ENCODE measurements at places on chromosomes 4 and X.

- no peak for DNase-seq
Observed at GRCh38 chr4:79209081-79209480, 116.8 kb downstream of the NAA11 start.

DNA sequence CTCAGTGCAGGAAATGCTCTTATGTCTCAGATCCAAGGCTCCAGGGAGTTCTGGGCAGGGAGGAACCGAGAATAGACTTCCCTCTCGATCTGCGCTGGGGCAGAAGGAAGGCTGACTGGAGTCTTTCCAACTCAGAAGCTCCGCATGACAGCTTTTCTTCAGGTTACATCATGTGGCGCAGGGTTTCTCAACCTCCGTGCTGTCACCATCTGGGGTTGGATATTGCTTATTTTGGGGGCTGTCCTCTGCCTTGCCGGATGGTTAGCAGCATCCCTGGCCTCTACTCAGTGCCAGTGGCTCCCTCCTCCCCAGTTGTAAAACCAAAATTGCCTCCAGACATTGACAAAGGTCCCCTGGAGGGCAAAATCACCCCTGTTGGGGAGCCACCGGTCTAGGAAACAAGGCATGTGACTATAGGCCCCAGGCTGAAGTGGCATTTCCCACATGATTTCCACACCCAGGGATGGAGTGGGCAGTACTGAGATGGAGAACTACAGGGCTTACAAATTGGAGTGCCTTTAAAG is 21.4 kb downstream of the REELD1 start:
- DNase-seq, result no peak

GRCh38 chr4:40316782-40317635 is 18.1 kb upstream of the CHRNA9 start:
- DNase-seq, result no peak

GRCh38 chr4:38782452-38783108 is at the start of gene TLR10:
Gene TLR10 (minus strand): TSS chr4:38782990. CDS start chr4:38775590, 7,400 bp downstream.
- no peak for DNase-seq

DNA sequence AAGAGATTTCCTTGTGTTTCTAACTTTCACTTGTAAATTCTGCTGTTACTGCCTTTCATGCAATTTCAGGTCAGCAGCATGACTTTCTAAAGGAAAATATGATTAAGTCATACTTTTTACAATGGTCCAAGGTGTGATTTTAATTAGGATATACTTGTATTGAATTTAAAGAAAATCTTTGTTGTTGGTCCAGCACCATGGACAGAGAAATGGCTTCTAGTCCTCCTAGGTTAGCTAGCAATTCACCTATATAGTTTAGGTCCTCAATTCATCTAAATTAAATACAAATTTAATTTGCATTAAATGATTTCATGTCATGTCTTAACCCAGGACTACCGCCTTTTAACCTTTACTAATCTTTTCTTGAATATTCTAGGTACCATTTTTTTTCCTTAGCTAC is 304.9 kb upstream of the RPS6KA3 start:
- DNase-seq, result no peak

GRCh38 chr4:171288816-171289432 is 524.3 kb upstream of the GALNTL6 start:
- no peak for DNase-seq

GRCh38 chr4:148786699-148787098 is 344.5 kb upstream of the NR3C2 start:
- DNase-seq, result no peak

DNA sequence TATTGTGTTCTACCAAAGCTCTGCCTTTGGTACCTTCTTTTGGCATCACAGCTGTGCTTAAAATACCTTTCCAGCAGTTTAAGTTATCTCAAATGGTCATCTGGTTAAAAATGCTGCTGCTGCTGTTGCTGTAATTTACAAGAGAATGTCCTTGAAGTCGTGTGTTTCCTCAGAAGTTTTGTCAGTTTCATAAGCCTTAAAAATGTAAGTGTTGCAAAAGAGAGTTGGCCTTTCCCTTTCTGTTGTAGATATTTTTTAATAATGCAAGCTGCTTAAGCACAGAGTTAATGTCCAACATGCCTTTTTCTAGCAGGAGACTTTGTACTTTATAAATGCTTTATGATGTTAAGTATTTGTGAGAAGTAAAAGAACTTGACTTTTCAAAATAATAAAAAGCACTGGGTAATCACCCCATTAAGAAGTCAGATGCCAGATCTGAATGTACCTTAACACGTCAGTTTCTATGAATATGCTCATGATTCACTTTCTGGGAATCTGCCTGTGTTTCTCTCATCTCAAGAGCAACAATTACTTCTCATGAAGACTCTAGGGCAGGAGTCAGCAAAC is 35.3 kb upstream of the TENM3 start:
- no peak for DNase-seq

DNA sequence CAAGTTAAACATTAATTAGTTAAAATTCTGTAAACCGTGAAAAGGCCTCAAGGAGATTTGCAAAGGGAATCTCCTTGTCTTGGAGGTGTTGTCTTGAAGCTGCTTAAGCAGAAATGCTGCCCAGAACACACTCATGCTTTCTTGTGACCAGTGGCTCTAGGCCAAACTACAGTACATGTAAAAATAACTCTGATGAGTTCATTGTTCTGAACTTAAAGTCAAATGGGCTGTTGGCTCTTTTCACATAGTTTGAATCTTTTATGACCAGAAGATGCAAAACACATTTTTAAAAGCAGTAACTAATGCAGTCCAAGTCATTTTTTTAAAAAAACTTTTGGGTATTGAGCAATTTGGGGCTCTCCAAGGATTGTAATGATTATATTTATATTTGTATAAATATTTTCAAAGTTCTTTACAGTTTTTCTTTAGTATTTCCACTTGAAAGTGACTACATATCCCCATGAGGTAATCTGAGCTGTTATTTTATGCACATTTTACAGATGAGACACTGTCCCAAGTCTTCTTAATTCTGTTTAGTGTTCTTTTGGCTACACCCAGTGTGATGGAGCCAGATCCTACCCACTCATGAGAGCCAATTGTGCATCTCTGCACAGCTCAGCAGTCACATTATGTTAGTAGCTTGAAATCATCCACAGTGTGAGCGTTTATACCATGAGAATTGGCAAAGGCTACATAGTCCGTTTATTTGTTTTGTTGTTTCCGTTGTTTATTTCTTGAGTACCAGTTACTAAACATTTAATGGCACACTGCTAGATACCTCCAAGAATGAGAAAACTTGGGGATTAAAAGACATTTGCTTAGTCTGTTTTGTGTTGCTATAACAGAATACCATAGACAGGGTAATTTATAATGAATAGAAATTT is 112.8 kb upstream of the ATXN3L start:
- no peak for DNase-seq

DNA sequence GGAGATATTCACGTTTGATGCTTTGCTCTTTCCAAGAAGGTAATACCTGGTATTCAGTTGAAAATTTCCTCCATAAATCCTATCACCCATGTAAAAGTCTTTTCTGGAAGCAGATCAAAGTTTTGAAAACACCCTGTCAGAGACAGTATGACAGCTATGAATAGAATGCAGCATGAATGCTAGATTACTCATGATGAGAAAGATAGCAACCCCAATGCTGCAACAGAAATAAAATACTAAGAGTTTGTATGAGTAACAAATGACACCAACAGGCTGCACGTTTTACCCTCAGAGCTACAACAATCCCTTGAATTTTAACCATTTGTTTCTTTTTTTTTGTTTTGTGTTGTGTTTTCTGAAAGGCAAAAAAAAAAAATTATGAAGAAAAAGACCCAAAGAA is 108.6 kb downstream of the ARHGAP6 start:
- no peak for DNase-seq

DNA sequence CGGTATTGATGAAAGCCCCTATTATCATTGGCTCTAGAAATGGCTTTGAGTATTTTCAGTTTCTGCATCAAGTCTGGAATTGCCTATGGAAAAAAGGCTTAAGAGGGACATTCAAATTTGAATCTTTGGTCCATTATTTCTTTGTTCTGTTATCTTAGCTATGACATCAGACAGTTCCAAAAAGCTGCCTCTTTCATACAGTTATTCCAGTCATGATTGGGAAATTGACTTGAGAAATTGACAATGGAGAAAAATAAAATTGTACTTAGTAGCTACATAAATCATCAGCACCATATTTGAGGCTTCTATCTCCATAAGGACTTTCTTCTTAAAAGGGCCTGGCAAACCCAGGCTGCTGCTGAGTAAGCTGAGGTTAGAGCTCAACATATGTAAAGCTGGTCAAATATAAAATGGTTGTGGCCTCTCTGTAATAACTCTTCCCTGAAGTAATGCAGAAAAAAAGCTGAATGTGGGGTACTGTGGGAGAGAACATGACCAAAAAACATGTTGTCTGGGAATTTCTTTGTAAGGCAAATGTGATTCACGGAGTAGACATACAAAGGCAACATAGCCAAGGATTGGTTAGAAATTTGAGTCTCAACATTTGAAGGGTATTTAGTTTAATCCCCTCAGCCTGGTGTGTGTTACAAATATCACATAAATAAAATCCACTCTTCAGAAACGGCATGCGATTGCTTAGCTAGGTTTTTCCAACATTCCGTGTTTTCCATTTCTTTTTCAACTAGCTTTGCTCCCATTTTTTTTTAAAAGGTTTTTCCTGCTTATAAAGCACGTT is 100.9 kb downstream of the LNX1 start:
- DNase-seq, result no peak

DNA sequence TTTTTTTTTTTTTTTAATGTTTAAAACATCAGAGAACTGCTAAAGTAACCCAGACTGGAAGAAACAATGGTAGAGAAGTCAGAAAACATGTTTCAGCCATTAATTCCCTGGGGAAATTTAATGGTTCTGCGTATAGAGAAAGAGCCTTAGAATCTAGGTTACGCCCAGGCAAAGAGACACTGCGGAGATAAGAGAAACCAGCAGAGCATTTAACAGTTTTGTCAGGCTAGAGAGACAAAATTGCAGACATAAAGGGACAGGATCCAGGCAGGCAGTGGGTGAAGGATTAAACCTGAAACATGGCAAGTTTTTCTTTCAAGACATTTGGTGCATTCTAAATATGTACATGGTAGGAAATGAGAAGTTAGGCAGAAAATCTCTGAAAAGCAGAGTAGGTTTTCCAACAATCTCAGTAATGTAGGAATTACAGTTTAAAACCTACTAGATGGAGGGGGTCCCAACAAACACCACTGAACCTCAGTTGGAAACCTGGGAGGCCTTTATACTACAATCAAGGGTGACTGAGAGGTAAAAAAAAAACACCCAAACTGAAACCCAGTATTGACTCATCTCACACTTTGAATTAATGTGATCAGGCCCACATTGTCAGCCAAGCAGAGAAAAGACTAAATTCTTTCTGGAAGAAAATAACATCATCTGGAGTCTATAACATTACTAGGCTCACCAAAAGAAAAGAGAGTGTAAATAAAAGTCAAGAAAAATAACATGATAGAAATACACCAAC is 254.2 kb upstream of the NWD2 start:
- DNase-seq, result no peak

- DNase-seq, result no peak
Observed at GRCh38 chrX:119871245-119871598, 311 bp downstream of the RNF113A start.

GRCh38 chr4:98662626-98663225 is 4.3 kb upstream of the TSPAN5 start:
- DNase-seq, result no peak

- DNase-seq, result no peak
Observed at GRCh38 chr4:159143687-159144086, 40.8 kb downstream of the RAPGEF2 start.

DNA sequence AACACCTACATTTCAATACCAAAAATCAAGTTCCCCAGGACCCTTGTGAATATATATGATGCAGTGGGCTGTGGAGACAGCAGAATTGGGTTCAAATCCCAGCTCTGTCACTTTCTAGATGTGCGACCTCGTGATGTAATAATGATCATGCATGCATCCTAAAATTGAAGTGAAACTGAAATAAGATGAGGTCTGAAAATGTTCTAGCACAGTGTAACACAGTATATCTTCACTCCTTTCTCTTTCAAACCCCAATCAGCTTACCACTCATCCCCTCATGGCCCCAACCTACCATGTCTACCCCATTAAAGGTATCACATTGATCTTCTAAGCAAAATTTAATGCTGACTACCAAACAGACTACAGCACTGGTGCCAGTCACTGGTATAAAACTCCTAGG is 69.9 kb upstream of the BRS3 start:
- DNase-seq, result no peak

GRCh38 chr4:150874338-150875226 is 140.5 kb downstream of the LRBA start:
- no peak for DNase-seq

DNA sequence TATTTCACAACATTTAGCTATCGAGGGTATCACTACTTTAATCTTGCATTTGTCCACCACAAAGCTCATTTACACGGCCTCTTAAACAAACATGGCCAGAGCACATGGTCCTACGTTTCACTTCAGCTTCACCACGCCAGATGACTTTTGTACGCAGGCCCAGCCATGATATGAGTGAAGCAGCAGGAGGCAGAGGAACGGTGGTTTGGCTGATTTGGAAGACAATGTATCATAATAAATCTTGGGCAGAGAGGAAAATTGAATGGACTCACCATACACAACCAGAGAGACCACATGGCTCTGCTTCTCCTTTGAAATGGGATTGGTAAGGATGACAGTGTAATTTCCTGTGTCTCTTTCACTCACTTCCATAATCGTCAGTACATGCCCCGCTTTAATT is 15.3 kb downstream of the KDR start:
- no peak for DNase-seq

GRCh38 chrX:45134775-45135174 is 65.9 kb downstream of the DIPK2B start:
- no peak for DNase-seq

- DNase-seq, result no peak
Observed at GRCh38 chrX:68848189-68848940, 19.5 kb downstream of the EFNB1 start.

- no peak for DNase-seq
Observed at GRCh38 chrX:71989768-71990426, 79.3 kb downstream of the NHSL2 start.

- no peak for DNase-seq
Observed at GRCh38 chr4:177356206-177356605, 46.5 kb downstream of the NEIL3 start.

- no peak for DNase-seq
Observed at GRCh38 chrX:78314561-78314960, 12.8 kb downstream of the CYSLTR1 start.

GRCh38 chr4:62709618-62710252 is 1509.6 kb downstream of the ADGRL3 start:
- no peak for DNase-seq

GRCh38 chrX:13167481-13168231 is 123.2 kb upstream of the FAM9C start:
- no peak for DNase-seq

- no peak for DNase-seq
Observed at GRCh38 chr4:41294445-41295062, 37.8 kb downstream of the UCHL1 start.

- peak; percentile 47 for DNase-seq
Observed at GRCh38 chrX:153875391-153876111, 10.4 kb downstream of the L1CAM start.

GRCh38 chr4:142817442-142817841 is 28.7 kb downstream of the INPP4B start:
- no peak for DNase-seq
